HTR-8/SVneo (cell line): ENCODE measurements at places on chromosomes 1 and 21.

DNA sequence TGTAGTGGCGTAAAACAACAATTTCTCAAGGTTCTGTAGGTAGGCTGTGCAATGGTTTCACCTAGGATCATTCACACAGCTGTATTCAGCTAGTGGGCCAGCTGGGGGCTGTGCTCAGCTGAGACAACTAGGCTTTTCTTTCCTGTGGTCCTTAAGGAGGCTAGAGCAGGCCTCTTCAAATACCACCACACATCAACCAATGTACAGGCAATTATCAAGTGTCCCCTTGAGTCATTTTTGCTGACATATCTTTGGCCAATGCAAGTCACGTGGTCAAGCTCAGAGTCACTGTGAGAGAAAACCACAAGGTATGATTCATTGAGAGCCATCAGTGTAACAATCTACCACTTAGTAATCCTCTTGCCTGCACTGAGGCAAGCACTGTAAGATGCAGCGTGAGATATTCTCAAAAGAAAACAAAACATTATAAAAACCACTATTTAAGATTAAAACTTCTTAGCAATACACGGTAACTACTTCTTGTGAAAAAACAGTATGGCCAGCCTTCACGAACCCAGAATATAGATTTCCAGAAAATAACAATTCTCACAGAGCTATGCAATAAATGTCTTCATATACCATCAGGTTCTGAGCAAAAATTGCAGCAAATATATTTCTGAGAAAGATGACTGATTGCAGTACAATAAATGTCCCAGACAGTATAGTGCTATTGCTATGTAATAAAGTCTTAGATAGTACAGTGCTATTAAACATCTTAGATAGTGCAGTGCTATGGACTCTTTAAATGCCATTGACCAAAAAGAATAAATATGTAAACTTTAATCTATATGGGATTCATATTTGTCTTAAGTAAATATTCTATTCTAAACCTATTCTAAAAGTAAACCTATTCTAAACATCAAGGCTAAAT is 55.3 kb downstream of the NME7 start:
- DNase-seq: peak; percentile 76

DNA sequence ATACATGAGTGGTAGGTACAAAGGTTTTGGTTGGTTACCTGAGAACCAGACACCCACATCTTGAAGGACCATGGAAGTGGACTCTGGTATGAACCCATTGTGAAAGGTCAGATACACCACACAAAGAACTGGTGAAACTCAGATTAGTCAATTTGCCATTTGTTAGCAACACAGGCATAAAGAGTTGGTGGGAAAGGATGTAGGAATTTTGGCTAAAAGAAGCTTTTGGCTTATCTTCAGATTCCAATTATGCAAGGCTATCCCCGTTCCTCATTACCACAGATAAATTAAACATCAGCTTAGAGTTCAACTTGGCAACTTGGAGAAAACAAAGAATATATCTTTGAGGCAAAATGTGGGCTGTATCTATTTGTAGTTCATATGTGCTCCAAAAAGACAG is 87.0 kb upstream of the IRF2BP2 start:
- DNase-seq: no peak

DNA sequence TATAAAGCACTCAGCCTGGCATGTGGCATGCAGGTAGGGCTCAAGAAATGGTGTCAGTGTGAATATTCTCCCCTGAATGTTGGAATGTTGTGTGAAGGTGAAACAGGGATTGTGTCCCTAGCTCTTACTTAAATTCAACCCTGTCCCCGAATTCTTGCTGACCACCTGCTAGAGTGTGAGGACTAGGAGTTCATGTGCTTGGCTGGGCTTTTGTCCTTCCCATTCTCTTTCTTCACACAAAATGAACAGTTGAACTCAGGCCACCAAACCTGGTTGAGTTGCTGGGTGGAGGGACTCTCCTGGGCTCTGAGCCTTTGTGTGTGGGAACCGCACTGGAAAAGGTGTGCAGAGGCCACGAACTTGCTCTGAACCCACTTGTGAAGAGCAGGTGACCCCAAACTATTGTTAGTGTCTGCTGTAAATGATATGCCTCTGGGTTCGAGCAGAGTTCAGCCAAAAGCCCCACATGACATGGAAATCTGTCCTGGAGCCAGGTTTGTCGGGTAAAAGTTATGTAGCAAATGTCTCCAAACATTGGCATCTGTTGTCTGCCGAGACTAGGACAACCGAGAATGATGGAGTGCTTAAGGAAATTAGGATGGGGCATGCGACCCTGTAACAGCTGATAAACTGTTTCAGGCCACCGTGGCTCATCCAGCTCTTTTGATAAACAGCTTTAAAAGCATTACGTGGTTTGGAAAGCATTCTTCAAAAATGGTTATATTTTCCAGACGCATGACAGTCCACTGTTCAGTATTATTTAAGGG is 144.2 kb downstream of the DHRS3 start:
- DNase-seq: no peak

DNA sequence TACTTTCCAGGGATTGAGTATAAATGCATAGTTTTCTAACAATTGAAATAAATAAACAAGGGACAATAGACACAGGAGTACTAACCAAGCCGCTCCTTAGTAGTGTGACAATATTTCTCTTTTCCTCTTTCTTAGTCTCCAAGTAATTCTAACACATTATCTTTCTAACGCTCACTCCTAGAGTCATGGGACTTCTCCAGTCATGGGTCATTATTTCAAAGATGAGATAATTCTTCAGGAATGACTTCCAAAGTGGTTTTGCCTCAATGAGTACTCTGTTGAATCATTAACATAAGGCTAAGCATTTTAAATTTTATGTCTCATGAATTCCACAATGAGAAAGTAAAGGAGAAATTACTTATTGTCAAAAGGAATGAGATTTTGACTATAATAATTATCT is 605.8 kb upstream of the ADAMTS5 start:
- no peak for DNase-seq

DNA sequence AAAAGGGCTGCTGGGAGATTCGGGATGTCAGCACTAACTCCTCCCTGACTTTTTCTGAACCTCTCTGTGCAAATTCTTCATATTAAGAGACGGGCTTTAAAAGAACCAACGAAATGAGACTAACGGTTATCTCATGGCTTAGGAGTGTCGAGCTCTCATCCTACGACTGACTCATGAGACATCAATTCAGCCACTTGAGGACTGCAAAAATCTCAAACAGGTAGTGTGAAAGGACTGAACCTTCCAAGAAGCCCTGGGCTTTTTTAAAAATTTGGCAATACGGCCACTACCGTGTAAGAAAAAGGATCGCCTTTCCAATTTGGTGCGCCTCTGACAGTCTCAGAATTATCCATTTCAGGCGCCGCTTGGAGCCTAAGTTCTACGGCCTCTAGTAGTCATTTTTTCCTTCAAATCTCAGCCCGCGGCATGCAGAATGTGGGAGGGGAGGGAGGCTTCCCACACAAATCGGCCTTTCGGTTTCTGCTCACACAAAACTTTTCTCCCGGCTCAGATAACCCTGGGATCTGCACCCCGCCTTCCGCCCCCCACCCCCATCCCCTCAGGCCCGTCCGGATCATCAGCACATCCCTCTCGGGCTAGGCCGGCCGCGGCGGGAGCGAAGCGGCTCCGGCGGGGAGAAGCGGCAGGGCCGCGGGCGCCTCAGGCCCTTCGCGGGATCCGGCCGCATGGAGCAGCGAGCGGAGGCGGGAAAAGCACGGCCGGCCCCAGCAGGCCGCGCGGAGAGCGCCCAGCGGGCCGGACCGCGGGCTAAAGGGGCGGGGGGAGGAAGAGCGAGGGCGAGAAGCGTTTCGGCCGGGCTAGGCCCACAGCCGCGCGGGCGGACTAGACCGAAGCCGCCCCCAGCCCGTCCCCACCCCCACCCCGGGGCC is 618 bp downstream of the HNRNPR start:
- peak; percentile 19 for DNase-seq
